ENCODE measurements at places on chromosomes 1 and 21. TPM values are rescaled to one million over a fixed set of nuclear protein-coding genes. Genes with fewer than 3 reads are reported as not detected.

RUNX3 gene
- total RNA-seq: 5.5 TPM

FUBP1 gene
- total RNA-seq: 77.1 TPM

CD2 gene
- total RNA-seq: not detected

- DNase-seq: no peak
Observed at GRCh38 chr1:21317035-21317689, 26.9 kb upstream of the ECE1 start.

- DNase-seq: no peak
Observed at GRCh38 chr1:164311377-164311776, 247.6 kb upstream of the PBX1 start.

- peak; percentile 73 for DNase-seq
Observed at GRCh38 chr1:234309598-234310459, 63.4 kb upstream of the COA6 start.

DNA sequence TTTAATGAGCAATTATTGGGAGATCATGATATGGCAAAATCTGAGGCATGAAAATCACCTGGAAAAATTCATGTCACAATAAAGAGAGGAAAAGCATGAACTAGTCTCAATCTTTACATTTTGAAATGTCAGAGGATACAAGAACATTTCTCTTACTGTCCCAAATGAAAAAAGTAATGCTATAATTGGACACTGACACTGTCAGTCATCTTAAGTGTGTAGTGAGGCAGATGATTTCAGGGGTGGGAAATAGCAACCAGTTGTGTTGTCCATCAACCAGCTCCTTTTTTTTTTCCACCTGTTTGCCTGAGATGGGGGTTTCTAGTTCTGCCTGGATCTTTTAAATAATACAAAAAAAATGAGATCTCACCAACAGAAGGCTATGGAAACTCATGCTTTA is 646.2 kb downstream of the KCNT2 start:
- DNase-seq: no peak

DNA sequence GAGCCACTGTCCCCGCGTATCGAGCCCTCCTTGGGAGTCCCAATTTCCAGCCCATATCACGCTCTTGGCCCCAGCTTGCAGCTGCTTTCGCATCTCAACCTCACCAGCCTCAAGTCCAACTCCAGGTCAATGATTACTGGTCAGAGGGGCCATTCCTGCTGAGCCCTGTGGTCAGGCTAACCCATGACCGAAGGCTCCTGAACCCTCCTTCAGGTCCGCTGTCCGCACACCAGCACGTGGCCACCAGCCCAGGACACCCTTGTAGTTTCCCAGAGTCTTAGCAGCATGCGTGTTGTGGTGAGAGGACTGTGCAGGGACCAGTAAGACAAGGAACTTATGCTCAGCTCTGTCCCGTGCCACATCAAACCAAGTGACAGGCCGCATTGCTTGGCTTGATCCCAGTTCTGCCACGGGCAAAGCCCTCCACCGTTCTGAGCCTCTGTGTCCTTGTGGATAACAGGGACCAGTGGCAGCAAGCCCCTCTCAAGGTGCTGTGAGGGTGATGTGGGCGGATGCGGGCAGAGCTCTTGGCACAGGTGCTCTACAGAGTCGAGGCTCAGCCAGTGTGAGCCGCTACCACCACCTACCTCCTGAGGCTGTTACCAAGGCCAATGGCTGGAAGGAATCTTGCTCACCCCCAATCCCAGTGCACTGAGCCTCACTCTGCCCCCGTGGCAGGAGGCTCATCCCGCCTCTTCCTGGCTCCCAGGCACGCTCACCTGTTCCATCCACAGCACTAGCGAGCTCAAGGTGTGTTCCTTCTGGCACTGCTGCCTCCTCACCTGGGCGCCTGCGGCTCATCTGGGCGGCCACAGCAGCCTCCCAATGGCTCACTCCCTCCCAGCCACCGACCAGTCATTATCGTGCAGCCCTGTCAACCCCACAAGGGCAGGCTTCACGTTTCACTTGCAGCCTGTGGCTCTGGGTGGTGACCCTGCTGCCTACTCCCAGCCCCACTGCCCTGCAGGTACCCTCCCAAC is 20.4 kb downstream of the KRTAP10-1 start:
- no peak for DNase-seq

DNA sequence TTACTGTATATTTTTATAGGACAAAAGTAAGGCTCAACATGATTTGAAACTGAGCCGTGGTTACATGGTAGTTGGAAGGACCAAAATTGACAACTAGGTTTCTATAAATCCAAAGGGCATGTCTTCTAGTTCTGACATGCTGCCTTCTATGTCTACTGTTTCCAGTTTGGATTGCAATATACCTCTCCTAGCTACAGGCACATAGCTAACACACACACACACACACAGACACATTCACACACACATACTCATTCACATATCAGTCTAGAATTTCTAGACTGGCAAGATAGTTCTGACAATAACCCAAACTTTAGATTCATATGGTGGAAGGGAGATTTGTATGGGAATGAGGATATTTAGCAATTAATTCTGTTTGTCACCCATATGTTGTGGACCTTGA is 544.8 kb upstream of the CAMK1G start:
- DNase-seq: peak; percentile 16

- DNase-seq: no peak
Observed at GRCh38 chr1:110608247-110608646, 2.1 kb upstream of the KCNA2 start.

- peak; percentile 82 for DNase-seq
Observed at GRCh38 chr1:50620680-50621329, 197.6 kb upstream of the DMRTA2 start.

GRCh38 chr1:112711041-112711440 is 4.1 kb downstream of the PPM1J start:
- no peak for DNase-seq
